GM13977 (cell line): ENCODE measurements at places on chromosomes 16 and 17.
A peak's percentile ranks its signal among the peaks of the same experiment; 100 is the strongest.

DNA sequence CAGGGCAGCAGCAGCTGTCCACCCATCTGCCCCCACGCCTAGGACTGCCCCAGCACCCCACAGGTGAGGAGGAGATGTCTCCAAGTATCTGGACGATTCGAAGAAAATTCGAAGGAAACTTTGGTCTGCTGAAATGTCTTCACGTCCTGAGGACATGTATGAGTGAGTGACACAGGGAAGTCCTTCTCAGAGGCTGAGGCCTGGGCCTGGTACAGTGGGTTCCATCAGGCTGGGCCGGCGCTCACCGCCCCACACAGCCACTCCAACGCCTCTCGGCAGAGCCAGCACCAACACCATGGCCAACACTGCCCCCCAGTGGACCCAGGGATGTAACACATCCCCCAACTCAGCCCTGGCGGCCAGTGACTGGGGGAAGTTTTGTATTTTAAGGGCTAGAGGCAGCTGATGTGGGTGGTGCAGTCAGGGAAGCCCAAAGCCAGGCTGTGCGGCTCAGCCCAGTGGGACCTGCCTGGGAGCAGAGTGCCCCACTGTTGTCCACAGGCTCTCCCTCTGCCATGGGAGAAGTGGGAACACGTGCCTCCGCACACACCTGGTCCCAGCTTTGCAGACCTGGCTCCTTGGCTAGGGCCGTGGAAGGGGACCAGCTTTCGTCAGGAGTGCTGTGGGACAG lies 55.8 kb upstream of the FASN start:
- peak; percentile 93 for DNase-seq

GRCh38 chr17:61460796-61461585 lies 8.8 kb downstream of the TBX4 start:
- no peak for DNase-seq

- no peak for DNase-seq
These were observed 156.1 kb downstream of the SNX11 start for GRCh38 chr17:48263731-48264035.

DNA sequence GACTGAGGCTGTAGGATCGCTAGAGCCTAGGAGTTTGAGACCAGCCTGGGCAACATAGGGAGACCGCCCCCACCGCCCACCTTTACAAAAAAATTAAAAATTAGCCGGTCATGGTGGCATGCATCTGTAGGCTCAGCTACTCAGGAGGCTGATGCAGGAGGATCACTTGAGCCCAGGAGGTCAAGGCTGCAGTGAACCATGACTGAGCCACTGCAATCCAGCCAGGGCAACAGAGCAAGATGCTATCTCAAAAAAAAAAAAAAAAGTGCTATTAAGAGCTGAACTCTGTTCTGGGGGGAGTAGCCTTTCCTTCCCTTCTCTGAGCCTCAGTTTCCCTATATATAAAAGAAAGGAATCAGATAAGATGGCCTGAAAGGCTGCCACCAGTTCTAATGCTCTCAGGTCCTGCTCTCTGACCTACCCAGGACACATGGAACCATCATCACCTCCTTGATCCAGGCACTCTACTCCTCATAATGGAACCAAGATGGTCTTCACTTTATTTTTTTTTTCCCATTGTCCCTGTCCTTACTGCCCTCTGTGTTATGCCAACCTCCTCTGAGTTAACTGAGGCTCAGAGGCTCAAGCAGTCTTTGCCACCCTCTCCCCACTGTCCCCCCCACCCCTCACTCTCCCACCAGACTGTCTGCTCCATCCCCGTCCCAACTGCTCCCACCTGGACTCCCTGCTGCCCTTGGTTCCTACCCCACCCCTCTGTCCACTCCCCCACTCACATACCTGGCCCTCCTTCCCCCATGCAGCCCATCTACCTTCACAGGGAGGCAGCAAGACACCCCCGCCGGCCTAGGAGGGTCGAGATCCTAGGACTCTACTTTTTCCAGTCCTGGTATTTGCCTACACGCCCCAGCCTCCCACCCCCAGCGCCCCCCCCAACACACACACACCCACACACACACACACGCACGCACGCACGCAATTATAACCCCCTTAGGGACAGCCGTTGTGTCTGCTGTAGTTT lies 23.8 kb upstream of the EIF1 start:
- DNase-seq: no peak

- no peak for DNase-seq
These were observed 36.6 kb upstream of the TBX2 start for GRCh38 chr17:61362852-61363600.

GRCh38 chr17:27424941-27425340 lies 31.3 kb upstream of the KSR1 start:
- no peak for DNase-seq

GRCh38 chr16:24098896-24099295 lies 157.2 kb upstream of the CACNG3 start:
- no peak for DNase-seq

DNA sequence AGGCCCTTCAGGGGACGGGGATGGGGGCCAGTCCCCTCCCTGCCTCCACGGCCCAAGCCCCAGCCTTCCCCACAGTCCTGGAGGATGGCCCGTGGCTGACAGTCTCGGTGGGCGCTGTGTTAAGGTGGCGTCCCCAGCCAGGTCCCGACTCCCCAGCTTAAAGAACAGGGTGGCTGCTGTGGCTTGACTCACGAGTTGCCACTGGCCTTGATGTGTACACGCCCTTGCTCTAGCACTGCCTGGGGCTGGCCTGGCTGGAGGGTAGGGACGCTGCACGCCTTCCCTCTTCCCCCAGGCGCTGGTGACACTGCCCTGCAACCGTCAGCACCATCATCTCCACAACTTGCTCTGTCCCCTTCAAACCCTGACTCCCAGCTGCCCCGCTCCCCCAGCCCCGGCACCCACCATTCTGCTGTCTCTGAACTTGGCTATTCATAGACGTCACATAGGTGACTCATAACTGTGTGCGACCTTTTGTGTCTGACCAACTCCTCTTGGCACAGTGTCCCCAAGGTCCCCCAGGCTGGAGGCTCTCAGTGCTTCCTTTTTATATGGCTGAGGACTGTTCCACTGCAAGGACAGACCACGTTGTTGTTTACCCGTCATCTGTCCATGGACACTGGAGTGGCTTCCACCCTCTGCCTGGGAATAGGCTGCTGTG lies 6.3 kb downstream of the GNPTG start:
- DNase-seq: no peak

DNA sequence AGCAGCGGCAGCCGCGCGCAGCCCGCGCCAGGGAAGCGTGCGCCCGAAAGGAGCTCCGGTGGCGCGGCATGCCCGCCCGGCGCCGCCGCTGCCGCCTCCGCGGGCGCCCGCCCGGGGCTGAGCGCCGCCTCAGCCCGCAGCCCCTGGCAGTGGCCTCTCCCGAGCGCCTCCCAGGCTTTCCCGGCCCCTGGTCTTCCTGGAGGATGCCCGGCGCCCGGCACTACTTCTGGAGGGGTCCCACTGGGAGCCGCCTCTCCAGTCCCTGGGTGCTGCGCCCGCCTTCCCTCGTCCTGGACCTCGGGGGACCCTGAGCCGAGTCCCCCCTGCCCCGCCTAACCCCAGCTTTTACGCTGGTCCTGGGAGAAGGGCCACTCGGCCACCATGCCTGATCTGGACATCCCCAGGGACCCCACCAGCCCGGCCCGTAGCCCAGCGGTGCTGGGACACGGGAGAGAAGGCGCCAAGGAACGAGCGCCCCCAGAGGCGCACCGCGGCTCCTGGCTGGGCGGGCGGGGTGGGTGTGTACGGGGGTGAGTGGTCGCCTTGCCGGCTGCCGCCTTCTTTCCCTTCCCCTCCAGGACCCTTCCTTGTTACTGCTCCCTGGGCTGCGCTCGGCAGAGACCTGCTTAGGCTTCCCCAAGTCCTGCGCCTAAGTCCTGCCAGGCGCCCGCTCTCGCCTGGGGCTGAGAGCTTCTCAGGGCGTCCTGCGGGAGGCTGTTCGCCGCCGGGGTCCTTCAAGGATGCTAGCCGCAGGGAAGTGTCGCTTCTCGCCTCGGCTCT lies 704 bp downstream of the ASIC2 start:
- DNase-seq: peak; percentile 35

- no peak for DNase-seq
These were observed 14.6 kb downstream of the SMTNL2 start for GRCh38 chr17:4598776-4599504.

- peak; percentile 35 for DNase-seq
These were observed 2.1 kb downstream of the CFAP20 start for GRCh38 chr16:58127033-58127556.

GRCh38 chr17:13346592-13346991 lies 255.1 kb downstream of the HS3ST3A1 start:
- no peak for DNase-seq

GRCh38 chr16:23836404-23837311 lies 875 bp downstream of the PRKCB start:
- DNase-seq: peak; percentile 71

GRCh38 chr17:66953630-66954020 lies 10.9 kb upstream of the CACNG4 start:
- DNase-seq: no peak

DNA sequence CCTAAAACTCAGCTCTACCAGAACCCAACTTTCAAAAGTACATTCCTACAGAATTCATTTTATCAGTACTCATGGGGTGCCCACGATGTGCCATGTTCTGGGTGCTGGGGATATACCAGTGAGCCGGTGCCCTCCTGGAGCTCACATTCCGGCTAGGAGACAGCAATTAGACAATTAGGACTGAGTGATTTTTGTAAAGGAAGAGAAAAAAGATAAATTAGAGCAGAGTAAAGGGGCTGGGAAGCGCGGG lies 449 bp upstream of the MRPL58 start:
- no peak for DNase-seq

DNA sequence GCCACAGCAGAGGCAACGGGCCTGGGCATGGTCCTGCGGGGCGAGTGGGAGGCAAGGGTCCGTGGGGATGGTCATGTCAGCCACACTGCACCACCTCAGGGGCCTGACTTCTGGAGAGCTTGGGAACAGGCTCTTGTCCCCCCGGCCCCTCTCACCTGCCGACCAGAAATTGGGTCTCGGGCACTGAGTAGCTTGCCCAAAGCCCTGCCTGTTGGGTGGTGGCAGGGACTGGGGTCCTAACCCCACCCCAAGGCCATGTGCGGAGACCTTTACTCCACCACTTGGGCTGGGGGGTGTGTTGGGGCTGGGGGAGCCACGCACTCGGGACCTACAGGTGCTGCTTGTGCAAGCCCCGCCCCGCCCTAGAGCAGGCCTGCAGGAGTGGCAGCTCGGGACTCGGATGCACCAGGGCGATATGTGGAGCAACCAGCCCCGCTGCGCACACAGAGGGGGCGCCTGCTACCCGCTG lies 24.2 kb upstream of the CHMP6 start:
- DNase-seq: no peak

DNA sequence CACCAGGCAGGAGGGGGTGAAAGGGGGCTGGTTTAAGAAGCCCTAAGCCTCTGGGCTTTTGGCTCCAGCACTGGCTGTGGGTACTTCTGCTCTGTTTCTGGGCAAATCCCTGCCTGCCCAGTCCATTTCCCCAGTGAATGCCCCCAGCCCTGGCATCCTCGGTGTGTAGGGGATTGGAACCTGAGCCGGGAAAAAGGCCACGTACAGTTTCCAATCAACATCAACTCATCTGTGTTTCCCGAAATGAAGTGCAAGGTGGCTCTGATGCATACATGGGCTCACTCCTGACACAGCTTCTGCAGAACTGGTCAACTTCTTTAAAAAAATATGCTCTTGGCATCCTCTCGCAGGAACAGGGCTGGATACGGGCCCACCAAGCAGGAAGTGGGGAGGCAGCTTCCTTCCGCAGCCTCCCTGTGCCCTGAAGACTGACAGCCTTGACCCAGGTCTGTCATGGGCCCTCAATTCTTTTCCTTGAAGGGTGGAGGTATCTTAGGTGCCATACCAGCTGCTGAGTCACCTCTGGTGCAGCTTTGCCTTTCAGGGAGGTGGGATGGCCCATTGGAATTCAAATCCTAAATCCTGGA lies 73.3 kb downstream of the N4BP1 start:
- no peak for DNase-seq

DNA sequence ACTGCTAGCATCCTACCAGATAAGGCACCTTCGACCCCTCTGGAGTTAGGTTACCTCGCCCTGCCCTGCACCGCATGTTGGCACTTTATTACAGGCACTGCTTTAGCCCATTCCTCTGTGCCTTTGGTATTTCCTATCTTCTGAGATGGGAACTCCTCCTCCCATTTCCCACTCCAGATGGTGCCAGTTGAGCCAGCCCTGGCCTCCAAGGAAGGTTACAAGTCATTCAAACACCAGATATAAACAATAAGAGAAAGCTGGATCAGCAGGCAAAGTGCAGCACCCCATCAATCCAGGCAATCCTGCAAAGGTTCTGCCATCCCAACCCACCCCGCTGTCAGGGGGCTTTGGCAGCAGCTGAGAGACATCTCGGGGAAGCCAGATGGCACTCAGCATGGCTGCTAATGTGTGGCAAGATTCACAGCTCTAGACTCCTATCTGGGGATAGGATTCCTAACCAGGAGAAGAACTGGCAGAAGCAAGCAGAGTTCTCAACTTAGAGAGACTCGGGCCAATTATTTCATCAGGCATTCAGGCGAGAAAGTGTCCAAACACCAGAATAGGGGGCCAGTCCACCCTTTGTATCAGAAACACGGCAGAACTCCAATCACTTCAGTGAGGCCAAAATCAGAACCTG lies 113.0 kb downstream of the COPRS start:
- DNase-seq: no peak

- no peak for DNase-seq
These were observed 93.6 kb downstream of the NDE1 start for GRCh38 chr16:15743657-15744056.

- no peak for DNase-seq
These were observed 37.5 kb downstream of the RBFOX3 start for GRCh38 chr17:79573196-79573896.

GRCh38 chr17:12580640-12581039 lies 85.0 kb upstream of the MYOCD start:
- no peak for DNase-seq

DNA sequence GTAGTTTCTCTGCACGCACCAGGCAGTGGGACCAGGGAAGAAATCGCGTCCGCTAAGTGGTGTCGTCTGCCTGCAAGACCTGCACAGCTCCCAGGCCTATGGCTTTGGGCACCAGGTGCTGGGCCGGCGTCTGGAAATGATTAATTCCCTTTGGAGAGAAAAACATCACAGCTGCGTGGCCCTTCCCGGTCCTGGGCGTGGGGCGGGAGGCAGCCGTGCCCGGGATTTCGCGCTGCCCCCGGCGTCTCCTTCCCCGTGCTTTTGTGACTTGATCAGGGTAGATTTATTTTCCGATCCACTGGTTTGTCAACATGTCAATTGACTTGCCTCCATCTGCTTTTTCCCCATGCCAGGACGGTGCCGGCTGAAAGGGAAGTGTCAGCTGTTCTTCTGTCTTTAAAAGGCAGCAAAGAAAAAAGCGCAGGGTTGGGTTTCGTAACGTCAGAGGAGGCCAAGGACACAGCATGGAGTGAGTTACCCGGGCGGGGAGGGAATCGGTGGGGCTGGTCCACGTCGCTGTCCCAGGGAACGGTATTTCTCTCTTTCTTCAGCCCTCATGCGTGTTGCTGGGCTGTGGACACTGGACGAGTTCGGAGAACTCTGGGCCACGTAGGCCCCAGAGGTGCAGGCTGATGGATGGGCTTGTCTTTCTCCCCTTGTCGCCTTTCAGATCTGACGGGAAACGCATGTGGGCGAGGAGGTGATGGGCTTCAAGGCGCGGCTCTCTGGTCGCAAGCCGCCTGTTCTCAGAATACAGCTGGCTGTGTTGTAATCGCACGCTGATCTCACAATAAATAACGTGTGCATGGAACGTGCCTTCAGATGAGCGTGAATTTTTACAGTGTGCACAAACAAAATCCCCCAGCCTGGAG lies 188.1 kb upstream of the ZNF469 start:
- no peak for DNase-seq
